NCI-H526 (cell line): ENCODE measurements at places on chromosomes 6 and 20.

DNA sequence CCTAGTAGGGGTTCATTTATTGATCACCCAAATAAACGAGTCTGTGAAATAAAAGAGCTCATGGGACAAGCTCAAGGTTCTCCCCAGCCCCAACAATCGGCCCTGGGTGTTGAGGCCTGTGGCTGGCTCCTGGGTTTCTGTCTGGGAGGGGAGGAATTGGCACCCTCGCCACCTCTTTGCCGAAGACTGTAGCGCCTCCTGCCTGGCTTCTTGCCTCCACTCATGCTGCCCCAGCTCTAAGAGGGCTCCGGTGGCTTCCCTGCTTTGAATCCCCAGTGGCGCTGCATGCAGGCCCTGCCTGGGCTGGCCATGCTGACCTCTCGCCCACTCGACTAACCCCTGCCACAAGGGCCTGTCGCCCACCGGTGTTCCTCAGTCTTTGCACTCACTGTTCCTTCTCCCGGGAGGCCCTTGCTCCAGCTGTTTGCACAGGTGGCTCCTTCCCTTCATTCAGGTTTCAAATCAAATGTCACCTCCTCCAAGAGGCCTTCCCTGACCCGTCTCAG lies 5.4 kb downstream of the MLN start:
- DNase-seq, result no peak

DNA sequence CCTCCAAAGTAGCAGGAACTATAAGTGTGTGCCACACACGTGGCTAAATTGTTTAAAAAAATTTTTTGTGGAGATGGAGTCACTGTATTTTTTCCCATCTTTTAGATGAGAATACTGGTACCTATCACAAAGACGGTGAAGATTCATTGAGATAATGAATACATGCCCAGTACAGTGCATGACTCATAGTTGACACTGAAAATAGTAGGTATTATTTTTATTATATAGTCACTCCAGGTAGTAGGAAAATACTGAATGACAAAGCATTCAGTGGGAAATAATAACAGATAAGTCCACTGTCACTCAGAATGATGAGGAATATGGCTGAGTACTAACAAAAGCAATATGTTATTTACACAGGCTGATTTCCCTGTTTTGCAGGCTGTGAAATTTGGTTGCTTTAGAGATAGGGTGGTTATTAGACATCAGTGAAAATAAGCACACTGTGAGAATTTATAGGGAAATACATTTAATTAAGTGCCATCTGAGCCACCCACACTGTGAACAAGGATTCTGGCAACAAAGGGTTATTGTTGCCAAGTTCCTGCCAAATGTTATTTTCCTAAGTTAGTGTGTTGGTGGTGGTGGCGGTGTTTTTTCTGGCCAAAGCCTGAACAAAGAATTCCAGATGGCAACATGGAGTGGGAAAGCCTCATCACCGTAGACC lies 129.8 kb upstream of the FOXQ1 start:
- no peak for DNase-seq

GRCh38 chr20:50048420-50049166 lies 64.4 kb downstream of the UBE2V1 start:
- no peak for DNase-seq

- DNase-seq, result no peak
These were observed 9.5 kb downstream of the ZDHHC14 start for GRCh38 chr6:157390273-157391060.

DNA sequence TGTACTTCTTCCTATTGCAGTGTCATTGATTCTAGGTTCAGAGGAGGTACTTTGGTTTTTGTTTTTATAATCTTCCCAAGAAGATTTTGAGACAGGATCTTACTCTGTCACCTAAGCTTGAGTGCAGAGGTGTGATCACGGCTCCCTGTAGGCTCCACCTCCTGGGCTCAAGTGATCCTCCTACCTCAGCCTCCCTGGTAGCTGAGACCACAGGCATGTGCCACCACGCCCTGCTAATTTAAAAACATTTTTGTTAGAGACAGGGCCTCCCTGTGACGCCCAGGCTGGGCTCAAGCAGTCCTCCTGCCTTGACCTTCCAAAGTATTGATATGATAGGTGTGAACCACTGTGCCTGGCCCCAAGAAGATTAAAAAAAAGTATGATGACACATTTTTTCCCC lies 3.4 kb upstream of the SLC17A5 start:
- no peak for DNase-seq

GRCh38 chr20:23033918-23034317 lies 1.2 kb upstream of the SSTR4 start:
- DNase-seq, result no peak

- no peak for DNase-seq
These were observed 21.6 kb downstream of the LY86 start for GRCh38 chr6:6610031-6610591.

DNA sequence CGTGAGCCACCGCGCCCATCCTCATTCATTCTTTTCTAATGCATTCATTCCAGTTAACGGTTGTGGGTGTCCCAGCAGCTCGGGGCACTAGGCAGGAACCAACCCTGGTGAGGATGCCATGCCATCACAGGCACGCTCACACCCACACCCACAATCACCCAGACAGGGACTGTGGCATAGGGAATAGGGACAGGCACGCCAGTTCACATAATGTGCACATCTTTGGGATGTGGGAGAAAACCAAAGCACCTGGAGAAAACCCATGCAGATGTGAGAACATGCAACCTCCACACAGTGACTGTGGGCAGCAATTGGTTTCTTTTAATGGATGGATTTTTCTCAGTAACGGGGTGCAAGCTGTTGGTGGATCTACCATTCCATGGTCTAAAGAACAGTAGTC lies 64.3 kb downstream of the IRF4 start:
- DNase-seq, result no peak

- no peak for DNase-seq
These were observed 167.6 kb upstream of the GJE1 start for GRCh38 chr6:141965016-141965545.

- no peak for DNase-seq
These were observed 5.5 kb downstream of the CD40 start for GRCh38 chr20:46123482-46124245.

DNA sequence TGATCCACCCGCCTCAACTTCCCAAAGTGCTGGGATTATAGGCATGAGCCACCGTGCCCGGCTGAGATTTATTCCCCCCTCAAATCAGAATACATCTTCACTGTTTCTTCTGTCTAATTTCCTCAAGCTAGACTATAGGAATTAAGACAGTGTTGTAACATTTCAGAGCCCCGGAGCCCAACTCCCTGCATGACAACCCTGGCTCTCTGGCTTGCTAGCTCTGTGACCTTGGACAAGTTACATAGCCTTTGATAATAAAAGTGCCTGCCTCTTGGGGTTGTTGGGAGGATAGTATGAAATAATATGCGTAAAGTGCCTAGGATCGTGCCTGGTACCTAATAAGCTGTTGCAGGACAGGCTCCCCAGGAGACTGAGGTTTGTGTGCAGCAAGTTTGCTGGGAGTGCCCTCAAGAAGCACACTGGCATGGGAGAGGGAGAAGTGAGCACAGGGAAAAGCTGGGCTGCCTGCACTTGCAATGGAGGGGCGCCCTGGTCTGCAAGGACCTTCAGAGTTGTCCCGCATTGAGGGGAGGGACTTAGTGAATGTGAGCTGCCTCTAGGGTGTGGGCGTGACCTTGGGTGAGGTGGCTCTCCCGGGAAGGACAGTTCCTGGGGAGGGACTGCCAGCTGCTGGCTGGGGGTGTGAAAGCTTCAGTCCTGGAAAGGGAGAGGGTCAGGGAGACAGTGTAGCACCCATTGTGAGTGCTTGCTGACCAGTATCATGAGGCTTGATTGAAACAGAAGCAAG lies 43.4 kb downstream of the TAF8 start:
- DNase-seq, result no peak

- no peak for DNase-seq
These were observed 321.2 kb upstream of the ID4 start for GRCh38 chr6:19515939-19516338.

GRCh38 chr20:37894454-37894853 lies 8.5 kb upstream of the VSTM2L start:
- no peak for DNase-seq

- no peak for DNase-seq
These were observed 63.5 kb downstream of the HMGN3 start for GRCh38 chr6:79170959-79171358.

- no peak for DNase-seq
These were observed 15.7 kb downstream of the SASH1 start for GRCh38 chr6:148358196-148358785.

DNA sequence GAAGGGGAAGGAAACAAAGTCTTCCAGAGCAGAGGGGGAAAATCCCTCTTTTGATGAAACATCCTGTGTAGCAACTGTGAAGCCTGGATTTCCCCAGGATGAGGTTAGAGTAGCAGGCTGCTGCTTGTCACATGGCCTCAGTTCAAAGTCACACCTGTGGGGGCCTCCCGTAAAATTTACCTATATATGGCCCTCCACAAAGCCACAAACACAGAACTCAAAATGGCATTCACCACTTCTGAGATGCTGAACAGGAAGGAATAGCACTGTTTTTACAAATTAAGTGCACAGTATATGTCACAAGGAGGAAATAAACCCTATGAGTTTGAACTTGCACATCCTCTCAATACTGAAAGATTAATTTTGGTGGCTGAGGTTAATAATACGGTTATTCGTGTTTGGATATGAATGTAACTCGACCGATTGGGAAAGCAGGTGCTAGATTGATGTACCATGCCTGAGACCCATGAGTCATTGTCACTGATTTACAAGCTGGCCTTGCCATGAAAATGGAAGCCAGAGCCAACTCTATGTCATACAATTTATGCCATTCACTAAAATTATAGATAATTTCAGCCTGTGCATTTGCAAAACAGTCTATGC lies 70.6 kb downstream of the SGK1 start:
- no peak for DNase-seq

DNA sequence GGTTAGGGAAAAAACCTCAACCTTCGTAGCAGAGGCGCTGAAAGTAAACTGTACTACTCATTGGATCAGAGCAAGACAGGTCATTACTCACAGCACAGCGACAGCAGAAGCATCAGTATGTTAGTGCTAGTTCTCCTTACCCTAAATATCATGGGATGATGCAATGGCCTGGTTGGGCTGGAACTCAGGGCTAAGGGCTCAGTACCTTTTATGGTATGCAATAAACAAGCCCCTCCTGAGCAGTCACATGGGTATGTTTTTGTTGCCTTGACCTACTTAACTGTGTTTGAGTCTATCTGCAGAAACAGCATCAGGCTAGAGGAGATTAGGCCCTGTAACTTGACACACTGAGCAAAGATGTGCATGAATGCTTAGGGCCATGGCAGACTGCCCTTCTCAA lies 369.4 kb upstream of the IMPG1 start:
- no peak for DNase-seq

- no peak for DNase-seq
These were observed 165.6 kb downstream of the KCNQ5 start for GRCh38 chr6:72787391-72788031.

DNA sequence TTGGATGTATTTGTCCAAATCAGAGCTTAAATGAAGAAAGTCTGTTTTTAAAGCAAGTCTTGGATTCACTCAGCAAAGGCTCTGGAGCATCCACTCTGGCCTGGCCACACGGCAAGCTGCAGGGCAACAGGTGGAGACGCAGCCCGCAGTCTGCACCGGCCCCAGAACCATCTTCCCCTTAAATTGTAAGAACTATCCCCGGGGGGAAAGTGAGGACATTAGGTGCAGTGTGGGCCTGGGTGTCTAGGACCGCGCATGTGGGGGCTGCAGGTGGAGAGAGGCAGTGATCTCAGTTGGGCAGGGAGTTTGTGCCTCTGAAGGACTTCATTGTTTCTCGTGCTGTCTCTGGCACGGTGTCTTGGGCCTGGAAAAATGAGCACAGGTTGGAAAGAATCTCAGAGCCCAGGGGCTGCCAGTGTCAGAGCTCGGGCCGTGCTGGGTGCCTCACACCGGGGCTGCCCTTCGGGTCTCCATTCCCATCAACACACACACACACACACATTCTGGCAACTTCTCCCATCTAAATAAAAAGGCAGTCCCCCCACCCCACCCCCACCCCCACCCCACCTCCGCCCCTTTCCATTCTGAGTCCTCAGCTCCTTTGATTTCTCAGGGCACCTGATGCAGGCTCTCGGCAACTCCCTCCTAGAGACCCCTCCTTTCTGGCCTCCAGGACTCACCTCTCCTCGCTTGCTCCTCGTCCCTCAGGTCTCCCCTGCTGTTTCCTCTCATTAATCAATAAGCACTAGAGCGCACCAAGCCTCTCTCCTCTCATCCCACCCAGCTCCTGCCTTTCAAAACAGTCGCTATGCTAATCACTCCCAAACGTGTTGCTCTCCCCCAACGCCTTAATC lies 48.4 kb downstream of the FOXF2 start:
- DNase-seq, result no peak

GRCh38 chr6:79627422-79627821 lies 3.7 kb upstream of the SH3BGRL2 start:
- DNase-seq, result no peak
